ENCODE measurements at places on chromosomes 6 and 20.

DNA sequence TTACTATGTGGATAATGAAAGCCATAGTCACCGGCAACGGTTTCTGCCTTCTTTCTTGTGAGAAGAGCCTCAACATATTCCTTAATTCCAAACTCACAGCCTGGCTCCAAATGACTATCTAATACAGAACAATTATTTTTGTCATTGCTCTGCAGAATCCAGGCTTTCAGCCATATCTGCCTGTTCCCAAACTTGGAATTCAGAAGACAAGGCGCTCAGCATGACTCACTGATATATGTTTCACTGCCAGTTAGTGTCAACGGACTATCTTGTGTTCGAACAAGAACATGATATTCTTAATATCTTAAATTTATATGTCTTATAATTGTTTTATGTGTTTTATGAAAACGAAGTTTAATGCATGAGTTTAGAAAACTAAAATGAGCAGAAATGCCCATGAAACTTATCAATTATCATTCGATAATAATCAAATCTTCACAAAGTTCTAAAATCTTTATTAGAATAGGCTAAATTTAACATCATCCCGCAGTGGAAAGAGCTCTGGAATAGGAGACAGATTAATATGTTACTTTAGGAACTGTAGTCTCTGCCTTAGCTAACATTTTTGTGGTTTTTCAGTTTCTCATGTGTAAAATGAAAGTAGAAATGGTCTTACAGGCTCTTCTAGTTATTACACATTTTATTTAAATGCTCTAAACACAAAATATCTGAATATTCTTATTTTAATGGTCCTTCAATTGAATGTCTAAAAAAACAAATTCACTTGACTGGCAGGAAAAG, 669.3 kb upstream of the GJE1 start:
- DNase-seq: no peak

DNA sequence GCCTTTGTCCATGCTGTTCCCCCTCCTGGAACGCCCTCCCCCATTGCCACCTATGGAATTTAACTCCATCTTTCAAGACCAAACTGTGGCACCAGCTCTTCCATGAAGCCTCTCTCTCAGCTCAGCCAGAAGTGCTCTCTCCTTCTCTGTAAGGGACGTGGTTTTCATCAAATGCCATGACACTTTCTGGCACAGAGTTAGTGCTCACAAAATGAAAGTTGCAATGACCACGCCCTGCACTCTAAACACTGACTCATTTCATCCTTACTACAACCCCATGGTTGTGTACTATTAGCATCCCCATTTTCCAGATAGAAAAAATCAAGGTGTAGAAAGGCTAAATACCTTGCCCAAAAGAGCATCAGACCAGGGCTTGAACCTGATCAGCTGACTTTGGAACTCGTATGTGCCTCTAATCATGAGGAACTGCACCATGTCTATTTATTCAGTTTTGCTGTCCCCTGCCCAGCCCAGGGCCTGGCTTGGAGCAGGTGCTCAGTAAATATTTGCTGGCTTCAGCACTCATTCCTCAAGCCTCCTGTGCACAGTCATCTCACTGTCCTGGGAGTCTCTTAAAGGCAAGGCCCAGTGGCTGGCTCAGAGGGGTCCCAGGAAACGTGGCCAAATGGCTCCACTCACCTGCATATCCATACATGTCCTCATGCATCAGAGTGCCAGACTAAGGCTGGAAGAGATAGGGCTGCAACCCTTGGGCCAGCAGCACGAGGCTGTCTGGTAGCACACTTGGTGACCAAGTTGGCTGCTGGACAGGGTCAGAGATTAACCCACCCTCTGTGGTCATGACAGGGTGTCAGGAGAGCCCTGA, 77.9 kb downstream of the MRPL14 start:
- DNase-seq: no peak

DNA sequence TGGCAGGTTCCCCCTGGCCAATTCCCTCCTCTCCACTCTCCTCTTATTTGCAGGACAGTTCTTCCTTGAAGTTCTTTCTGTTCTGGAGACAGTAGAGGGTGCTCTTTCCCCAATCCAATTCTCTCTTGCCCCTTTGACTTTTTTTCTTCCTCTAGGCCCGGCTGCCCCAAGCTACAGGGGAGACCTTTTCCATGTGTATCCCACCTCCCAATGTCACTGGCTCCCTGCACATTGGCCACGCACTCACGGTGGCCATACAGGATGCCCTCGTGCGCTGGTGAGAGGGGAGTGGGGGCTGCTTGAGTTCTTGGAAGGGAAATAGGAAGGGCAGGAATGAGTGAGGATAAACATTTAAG, 1.5 kb downstream of the VARS2 start:
- DNase-seq: peak; percentile 44

DNA sequence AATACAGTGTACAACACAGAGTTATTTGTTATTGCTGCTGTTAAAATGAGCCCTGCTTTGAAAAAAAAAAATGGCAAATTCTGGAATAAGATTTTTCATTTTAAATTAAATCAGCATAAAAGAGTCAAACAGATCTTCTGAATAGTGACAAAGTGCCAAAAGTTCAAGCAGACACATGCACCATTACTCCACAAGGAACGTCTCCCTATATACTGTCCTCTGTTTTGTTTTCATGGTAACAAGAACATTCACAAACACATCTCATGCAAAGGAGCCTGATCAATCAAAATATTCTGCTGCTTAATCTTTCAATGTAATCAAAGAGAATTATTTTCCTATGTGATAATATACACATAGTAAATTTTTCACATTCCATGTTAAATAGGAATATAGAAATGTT, 2.7 kb downstream of the HIVEP2 start:
- DNase-seq: peak; percentile 63

- no peak for DNase-seq
Measured at GRCh38 chr6:160000280-160000704, 31.4 kb downstream of the IGF2R start.

- DNase-seq: no peak
Measured at GRCh38 chr6:6007366-6008088, 802 bp upstream of the NRN1 start.

- DNase-seq: no peak
Measured at GRCh38 chr6:54299542-54300269, 8.5 kb upstream of the TINAG start.

- no peak for DNase-seq
Measured at GRCh38 chr6:45946352-45946751, 69.3 kb downstream of the CLIC5 start.

DNA sequence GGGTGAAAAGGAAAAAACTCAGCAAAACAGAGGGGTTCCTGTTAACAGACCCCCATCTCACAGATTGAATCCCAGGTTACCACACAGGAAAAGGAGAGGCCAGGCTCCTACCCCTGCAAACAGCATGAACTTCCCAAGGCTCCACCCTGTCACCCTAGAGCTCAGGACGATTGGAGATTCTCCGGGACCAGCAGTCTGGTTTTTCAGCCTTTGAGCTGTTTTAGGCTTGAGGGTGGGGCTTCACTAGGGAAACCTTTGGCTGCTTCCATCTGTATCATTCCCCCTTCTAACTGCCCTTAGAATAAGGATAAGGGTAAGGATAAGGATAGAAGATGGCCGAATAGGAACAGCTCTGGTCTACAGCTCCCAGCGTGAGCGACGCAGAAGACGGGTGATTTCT, 16.0 kb downstream of the C6orf58 start:
- DNase-seq: no peak

- no peak for DNase-seq
Measured at GRCh38 chr6:10390495-10391298, 24.2 kb downstream of the TFAP2A start.

- DNase-seq: no peak
Measured at GRCh38 chr6:147881432-147881831, 372.9 kb downstream of the SAMD5 start.

- no peak for DNase-seq
Measured at GRCh38 chr6:20868397-20869096, 334.3 kb downstream of the CDKAL1 start.

- DNase-seq: no peak
Measured at GRCh38 chr6:82095091-82095490, 152.5 kb downstream of the IBTK start.

GRCh38 chr20:57638173-57638894, 18.1 kb upstream of the ZBP1 start:
- DNase-seq: no peak

DNA sequence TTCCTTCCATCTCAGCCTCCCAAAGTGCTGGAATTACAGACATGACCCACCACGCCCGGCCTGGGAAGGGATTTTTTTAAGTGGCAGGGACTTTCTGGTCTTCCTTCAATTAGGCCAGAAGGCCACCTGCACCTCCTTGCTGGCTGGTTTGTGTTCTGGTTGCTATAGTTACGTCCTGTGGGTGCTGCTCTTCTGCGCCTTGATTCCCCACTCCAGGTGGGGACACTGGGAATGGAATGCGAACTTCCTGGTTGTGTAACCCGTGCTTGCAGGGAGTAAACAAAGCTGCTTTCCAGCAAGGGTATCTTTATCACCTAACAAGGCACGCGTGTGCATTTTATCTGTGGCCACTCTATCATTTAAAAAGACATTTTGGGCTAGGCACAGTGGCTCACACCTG, 117.7 kb downstream of the PLEKHG1 start:
- no peak for DNase-seq

GRCh38 chr6:109527989-109528388, 45.0 kb upstream of the ZBTB24 start:
- no peak for DNase-seq

DNA sequence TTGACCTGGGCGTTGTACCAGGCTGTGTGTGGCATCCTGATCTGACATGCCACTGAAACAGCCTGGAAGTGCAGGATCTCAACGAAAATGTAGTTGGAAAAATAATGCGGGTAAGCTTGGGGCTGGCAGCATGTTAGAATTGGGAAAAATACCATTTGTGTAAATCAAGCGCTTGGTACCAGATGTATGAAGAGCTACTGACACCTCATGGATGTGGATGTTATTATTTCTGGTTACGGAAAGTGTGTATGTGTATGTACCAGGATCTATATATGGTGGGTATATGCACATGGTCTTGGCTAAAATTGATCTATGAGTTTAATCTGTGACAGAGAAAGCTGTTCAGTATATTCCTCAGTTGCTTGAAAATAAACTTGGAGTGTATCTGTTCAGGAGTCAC, 22.7 kb downstream of the HIVEP1 start:
- no peak for DNase-seq

GRCh38 chr20:59314997-59315396, 14.6 kb downstream of the EDN3 start:
- DNase-seq: no peak

GRCh38 chr6:136696238-136696637, 96.0 kb downstream of the MAP3K5 start:
- no peak for DNase-seq

GRCh38 chr20:59042151-59042795, at the start of gene PRELID3B:
PRELID3B (minus strand) TSS chr20:59042786; CDS start chr20:59042730, 56 bp downstream.
- DNase-seq: no peak

GRCh38 chr20:62482146-62482809, 6.5 kb upstream of the GATA5 start:
- DNase-seq: no peak

Data from CD4-positive, alpha-beta T cell treated with Interleukin-12 subunit alpha and Interleukin-12 subunit beta, for 1 hour (primary cell).